Mesenteric fat pad (tissue), 1 donor: ENCODE measurements at places on chromosomes 13 and 19. TPM values are rescaled to one million over a fixed set of nuclear protein-coding genes. Genes with fewer than 3 reads are reported as not detected.

GRCh38 chr19:622666-623065 is 10.7 kb downstream of the POLRMT start:
- no peak for DNase-seq

GRCh38 chr13:31198519-31198918 is 1.3 kb upstream of the B3GLCT start:
- no peak for DNase-seq

DNA sequence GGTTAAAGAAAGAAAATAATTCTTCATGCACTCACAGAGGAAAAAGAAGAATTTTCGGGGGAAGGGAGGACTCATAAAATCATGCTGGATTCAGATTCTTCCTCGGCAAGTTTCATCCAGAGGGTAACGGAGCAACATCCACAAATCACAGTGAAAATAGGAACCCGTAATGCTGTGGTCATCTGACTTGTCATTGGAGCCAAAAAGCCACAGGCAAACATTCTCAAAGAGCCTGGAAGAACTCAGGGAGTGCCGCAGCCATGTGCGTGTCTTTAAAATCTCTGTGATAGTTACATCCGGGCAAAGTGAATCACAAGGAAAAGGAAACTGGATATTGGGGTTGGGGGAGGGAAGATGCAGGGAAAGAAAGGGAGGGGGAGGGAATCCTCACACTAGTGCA is 33.0 kb upstream of the VSTM2B start:
- peak; percentile 33 for DNase-seq

DNA sequence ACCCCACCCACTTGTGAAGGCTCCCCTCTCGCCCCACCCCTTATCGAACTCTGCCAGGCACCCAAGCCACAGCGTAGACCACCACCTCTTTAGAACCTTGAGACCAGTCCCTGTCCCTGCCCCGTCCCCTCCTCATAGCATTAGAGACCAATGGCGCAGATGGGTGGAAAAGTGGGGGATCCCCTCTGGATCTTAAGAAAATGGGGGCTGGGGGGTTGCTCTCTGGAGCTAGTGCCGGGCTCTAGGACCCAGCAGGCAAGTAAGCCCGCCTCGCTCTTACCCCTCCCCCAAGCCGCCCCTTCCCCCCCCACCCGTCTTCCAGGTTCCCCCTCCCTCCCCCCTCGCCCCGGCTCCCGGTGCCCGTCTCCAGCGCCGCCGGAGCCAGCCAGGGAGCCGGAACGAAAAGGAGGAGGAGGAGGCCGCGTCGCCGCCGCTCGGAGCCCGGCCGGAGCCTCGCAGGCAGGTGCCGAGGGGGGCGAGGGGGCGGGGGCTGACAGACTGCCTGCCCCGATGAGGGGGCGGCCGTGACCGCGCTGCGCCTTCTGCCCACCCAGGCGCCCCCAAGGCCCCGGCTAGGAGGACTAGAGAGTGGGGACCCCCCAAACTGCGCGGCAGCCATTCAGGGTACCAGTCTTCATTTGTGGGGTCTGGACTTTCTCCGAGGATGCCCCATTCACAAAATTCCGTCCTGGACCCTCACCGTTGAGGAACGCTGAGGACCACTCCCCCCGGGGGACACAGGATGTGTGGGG is at the start of gene SPRED3:
Gene SPRED3, plus strand, starts transcription at position 349 of the 752 bp plus-strand sequence. CDS start 1,606 bp downstream, outside the sequence.
- DNase-seq: no peak

DNA sequence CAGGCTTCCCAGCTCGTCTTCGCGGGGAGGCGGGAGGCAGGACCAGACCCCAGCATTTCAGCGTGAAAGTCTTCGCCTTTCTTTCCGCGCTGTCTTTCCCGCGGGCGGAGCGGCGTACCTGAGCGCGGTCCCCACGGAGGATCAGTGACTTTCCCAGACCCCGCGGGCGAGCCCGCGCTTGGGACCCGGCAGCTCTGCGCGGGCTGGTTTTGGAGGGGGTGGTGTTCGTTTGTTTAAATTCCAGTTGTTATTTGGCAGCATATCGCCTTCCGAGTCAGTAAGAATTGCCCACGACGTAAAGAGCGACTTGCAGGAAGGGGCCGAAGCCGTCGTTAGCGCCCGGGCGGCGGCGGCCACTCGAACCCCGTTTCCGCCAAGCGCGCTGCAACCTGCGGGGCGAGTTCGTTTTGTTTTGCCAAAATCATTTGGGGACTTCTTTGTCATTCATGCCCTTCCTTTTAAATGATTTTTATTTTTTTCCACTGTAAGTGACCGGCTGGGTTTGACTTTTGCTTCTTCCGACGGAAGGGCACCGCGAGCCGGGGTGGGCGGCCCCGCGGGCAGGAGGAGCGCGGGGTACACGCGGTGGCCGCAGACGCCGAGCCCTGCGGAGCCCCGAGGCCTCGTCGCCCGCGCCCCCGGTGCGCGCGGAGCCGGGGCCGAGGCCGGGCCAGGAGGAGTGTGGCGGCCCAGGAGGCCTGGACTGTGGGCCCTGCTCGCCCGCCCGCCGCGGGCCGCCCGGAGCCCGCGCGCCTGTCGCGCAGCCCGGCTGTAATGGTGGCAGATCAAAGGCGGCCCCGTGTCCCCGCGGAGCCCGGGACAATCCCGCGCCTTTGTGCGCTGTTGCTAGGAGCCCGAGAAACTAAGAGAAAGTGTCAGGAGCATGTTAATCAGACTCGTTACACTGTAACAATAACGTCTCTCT is 75.9 kb downstream of the ZIC5 start:
- no peak for DNase-seq

DNA sequence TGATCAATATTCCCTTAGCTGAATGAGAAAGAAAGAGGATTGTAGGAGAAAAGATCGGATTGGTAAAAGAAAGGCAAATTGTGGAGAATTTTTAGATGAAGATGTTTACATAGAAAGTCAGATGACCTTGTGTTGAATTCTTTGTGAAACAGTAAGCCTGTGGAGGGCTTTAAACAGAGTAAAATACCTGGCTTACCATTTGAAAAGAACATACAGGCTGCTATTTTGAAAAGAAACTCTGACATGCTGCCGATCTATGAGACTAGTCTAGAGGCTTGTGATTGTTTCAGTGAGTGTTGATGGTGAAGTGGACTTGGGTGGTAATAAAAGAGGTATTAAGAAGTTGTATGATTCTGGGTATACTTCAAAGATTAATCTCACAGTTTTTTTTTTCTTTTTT is 938.9 kb upstream of the PRR20A start:
- DNase-seq: no peak

GRCh38 chr13:76991796-76992547 is at the start of gene CLN5:
CLN5 (plus strand) TSS chr13:76992081; CDS start chr13:76992099, 18 bp downstream.
- peak; percentile 99 for DNase-seq

GRCh38 chr19:38730731-38731589 is 13.3 kb downstream of the CAPN12 start:
- DNase-seq: no peak

Gene ZNF415
- 12.7 TPM for total RNA-seq

Gene RYR1
- 4.8 TPM for total RNA-seq

DNA sequence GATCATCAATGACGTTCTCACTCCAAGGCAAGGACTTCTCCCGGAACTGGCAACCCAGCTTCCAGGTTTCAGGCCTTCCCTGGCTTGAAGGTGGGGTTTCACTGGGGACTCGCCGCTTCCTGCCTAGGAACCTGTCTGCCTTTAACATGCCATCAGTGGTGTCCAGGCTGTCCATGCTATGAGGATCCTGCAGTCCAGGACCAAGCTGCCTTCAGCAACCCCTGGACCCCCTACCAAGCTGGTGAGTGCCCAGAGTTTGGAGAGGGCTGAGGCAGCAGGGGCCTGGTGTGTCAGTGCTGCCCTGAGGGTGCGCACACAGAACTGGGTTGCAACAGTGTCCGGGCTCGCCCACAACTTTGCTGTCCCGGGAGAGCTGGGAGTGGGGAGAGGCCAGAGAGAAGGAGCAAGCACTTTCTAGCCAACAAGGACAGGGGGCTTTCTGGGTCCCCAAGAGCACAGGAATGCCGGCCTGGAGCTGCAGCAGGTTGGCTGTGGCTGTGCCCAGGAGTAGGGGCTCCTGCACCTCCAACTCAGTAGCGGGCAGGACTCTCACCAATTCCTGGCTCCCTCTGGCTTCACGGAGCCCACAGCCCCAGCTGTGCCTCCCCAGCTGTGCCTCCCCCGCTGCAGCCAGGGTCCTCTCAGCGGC is 1563.2 kb upstream of the MIR17HG start:
- no peak for DNase-seq

Gene PRODH2
- total RNA-seq: not detected

DNA sequence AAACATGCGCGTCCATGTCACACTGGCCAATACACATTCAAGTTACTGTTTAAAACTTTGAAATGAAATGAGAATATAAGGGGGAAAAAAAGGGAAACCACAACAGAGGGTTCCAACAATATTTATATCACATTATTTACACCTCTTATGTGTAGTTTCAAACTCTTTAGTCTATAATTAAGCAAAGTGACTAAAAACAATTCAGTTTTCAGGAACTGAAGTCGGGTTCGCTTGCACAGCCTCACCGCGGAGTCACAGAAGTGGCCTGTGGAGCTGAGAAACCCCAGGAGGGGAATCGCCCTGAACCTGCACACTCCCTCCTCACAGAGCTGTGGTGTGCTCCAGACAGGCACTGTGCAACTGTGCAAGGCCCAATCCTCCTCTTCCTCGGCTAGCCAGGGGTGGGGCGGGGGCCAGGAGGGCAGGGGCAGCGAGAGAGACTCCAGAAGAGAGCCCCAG is 75.9 kb downstream of the STK24 start:
- no peak for DNase-seq

DNA sequence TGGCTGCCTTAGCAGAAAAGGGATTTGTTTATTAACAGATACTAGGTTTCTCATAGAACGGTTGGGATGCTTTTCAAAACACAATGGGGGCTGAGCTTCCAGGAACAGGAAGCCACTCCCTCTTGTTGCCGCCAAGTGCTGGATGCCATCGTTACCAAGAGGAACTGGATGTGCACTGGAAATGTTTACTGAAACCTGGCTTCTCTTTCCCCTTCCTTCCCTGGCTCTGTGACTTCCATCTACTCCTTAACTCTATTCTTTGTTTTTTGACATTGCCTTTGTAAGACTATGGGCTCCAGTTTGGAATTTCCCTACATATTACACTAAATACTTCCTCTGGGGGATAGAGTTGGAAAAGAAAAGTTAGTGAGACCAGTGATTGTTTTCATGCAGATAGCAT is 11.7 kb upstream of the KL start:
- no peak for DNase-seq

GRCh38 chr13:95117092-95117491 is 184.2 kb downstream of the ABCC4 start:
- DNase-seq: no peak
